Fibroblast of skin of left biceps (primary cell): ENCODE measurements at places on chromosomes 5 and 9.

DNA sequence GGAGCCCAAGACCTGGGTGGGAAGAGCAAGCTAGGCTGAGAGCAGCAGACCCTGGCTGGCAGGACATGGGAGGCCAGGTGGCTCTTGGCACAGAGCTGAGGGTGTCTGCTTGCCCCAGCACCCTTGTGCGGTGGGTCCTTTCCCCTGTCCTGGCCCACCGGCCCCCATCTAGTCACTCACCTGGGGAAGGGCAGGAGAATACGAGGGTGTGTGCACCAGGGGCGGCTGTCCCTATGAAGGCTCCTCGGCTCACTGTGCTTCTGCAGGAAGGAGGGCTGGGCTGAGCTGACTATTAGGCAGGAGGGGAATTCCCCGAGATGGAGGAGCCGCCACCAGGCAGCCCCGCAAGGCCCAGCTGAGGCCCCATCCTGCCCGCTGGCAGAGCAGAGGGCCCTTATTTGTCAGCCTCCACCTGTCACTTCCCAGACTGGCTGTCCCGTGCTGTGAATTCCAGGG is 6.1 kb upstream of the TNIP1 start:
- DNase-seq = no peak

DNA sequence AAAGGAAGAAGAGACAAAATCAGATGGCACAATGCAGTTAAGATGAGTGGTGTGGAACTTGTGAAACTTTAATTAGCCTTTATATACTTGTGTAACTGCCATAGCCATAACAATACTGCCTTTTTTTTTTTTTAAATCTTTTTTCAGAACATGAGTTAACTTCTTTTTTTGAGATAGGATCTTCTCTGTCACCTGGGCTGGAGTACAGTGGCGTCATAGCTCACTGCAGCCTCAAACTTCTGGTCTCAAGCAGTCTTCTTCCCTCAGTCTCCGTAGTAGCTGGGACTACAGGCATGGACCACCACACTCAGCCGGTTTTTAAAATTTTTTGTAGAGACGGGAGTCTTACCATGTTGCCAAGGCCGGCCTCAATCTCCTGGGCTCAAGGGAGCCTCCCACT is 37.2 kb downstream of the GPBP1 start:
- DNase-seq = no peak

- no peak for DNase-seq
Observed at GRCh38 chr5:71748360-71748759, 29.3 kb downstream of the CARTPT start.

DNA sequence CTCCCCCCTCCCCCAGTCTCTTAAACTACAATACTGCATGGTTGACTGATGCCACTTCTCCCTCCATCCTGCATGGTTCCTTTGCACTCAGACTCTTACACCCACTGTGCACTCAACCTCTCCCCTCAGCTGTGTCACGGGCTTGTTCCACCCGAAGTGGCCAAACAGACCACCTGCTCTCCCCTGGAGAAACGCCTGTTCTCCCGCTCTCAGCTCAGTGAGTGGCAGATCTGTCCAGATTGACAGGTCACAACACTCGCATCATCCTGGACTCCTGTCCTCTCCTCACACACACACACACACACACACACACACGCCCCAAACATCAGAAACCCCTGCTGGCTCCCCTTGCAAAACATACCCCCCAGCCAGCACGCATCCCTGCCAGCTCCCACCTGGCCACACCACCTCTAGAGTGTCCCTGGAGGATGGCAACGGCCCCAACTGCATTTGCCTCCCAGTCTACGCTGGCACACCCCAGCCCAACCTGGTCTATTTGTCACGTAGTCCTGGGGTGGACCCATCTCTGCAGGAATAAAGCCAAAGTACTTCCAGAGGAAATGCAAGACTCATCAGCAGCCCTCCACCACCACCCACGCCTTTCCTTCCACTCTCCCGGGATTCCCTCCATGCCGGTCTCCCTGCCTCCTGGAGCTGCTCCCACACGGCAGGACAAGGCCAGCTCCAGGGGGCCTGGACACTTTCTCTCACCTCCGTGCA is 2.9 kb downstream of the OR2V1 start:
- no peak for DNase-seq

DNA sequence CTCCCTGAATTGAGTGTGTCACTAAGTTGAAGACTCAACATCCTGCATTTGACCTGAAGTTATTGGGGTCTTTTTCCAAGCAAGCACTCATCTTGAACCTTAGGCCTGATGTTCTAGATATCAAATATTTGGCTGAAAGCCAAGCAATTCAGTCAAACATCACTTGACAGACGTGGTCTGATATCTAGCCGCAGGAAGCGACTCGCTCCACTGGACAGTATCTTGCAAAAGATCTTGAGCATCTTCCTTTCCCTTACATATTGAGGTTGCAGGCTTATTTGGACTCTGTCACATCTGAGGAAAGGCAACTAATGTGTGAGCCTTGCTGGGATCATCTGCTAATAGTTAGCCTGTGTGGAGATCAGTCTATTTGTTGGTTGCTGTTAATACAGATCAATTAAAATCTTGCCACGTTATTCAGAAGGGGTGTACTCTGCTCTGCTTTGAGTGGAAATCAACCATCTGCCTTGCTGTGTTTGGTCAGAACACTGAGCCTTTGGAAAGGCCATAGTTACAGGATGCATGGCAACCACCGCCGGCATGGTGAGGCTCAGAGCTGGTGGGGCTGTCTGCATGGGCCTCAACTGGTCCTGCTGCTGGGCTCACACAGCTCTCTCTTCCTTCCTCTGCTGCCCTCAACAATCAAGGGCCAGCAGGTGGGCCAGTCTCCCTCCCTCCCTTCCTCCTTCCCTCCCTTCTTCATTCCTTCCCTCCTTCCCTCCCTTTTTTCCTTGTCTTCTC is 166.9 kb upstream of the KLF9 start:
- DNase-seq = no peak

- no peak for DNase-seq
Observed at GRCh38 chr9:125561509-125562148, 145.4 kb downstream of the MAPKAP1 start.

DNA sequence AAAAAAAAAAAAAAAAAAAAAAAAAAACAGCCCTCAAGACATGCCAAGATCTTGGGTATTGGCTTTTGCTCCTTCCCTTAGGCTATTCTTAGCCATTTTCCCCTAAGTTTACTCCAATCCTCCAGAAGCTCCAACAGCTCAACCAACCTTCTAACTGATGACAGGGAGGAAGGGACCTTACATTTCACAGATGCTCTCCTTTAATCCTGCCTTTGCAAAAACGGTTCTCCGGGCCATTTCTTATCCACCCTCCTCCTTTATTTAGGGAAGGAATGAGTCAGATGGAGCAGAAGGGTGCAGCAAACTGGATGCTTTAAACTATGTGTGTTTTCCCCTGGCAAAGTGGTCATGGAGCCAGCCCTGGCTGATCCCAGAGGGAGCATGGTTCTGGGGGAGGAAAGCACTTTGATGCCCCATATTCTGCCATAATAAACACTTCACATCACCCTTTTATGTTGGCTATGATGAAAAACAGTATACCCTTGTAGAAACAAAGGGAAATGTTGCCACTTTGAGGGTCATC is 369.4 kb upstream of the DMAC1 start:
- DNase-seq = no peak

- DNase-seq = no peak
Observed at GRCh38 chr5:9617221-9617620, 12.9 kb downstream of the TAS2R1 start.

DNA sequence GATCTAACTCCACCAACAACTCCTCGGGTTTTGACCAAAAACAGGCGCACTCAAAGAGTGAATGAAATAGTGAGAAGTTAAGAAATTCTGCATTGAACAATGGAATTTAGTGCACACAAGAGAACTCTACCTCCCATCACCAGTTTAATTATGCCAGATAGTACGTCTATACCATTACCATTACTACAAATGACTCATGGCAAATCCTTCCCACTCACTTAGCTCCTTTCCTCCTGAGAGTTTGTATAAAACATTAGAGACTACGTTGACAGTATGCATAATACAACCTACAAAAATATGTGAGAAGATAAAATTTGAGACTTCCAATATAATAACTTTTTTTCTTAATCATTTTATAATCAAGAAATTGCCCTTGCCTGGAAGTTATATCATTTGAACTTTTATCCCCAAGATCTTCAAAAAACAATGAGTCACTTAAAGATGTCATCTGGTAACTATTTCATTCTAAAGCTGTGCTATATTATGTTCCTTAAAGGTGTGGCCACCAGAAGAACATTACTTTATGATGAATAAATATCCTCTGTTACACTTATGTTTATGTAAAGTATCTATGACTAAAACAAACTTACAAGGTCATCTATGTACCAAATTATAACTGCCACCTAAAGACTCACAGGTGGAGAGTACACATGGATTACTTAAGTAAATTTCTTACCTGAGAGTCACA is 297.9 kb upstream of the PTGER4 start:
- DNase-seq = no peak

- DNase-seq = no peak
Observed at GRCh38 chr5:8613078-8613685, 744.2 kb downstream of the MTRR start.

DNA sequence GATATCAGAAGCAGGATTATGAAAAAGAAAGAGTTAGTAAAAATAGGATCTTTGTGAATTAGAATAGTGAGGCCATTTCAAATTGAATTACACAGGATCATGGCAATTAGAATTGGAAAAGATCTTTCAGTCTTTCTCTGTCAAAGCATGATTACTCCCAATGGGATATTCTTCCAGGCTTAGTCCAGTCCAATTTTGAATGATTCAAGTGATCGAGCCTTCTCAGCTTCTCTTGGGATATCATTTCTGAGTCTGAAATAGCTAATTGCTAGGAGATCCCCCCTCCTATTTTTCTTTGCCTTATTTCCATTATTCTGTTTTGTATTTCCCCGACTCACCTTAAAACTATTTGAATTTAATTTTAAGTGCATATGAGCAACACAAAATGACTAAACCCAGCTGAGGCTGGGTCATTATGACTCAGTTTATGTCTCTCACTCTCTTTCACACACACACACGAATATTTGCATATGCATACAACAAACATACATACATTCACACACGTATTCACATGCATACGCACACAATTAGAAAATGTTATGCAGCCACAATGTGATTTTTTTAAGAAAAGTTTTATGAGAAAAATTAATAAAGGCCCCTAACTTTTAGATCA is 34.8 kb upstream of the EFNA5 start:
- DNase-seq = peak; percentile 18

DNA sequence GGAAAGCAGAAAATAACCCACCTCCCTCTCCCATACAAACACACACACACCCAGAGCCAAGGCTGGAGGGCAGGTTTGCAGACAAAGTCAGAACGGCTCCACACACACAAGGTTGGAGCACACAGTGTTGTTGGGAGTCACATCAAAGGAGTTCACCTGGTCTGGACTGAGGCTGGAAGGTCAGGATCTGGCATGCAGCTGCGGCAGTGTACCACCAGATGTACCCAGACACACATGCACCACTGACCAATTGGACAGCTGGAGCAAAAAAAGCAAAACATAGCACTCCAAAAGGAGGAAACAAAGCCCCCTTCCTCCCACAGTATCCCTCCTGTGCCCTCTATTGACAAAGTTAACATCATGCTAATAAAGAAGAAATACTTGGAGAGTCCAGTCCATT is 94.6 kb upstream of the KIF2A start:
- DNase-seq = no peak

DNA sequence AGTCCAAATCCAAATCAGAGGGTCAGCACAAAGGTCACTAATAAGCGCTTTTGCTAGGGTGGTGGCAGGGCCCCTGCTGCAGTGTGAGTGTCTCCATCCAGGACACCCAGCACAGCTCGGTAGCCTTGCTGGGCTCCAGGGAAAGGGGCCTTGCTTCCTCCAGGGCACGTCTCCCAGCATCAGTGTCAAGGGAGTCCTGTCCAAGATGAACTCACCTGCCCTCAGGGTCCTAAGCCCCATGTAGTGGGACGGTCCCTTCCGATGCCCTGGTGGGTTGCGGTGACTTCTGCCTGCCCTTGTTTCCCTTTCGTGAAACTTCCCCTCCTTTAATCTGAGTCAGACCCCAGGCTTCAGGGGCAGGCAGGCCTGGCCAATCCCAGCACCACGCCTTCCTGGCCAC is 101.7 kb downstream of the ZNF354C start:
- no peak for DNase-seq

DNA sequence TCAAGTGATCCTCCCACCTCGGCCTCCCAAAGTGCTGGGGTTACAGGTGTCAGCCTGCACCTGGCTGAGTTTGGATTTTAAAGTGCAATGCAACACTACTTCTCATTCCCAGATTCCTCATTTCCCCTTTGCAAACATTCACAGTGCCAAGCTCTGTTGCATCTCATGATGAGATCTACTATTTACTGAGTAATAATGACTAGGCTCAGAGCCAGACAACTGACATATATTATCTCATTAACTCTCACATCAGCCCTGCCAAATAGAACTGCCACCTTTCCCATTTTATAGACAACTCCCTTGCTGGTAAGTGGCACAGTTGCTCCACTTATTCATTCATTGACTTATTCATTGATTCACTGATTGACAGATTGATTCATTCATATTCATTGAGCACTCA is 7.0 kb downstream of the PDE6A start:
- DNase-seq = no peak

DNA sequence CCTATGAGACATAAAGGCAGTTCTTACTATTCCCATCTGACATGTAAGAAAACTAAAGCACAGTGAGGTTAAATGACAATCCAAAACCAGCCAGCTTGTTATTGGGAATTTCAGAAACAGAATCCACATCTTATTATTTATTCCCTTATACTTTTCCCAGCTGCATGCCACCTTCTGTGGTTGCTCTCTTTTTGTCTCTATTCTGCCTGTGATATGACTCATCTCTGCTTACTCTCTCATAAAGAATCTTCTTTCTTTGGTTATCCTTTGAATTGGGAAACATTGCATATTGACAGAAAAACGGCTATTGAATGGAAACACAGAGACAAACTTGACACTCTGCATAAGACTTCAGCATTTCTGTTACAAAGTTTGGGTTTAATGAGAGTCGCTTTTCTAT is 183.2 kb downstream of the TLR4 start:
- no peak for DNase-seq

DNA sequence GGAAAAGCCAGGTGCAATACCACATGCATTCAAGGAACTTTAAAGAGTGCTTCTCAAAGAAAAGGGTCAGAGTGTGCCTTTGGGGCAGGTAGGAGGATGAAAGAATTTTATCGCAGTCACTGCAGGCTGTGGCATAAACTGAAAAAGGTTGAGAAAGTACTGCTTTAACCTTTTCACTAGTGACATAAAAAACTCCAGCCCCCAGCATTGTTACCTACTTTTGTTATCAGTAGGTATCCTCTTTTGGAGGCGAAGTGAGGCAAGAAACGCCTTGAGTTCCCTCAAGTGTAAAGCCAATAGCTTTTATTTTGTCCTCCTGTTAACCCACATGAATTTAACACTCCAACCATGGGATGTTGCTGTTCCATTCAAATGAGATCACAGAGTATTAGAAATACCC is 64.7 kb upstream of the CHD1 start:
- DNase-seq = no peak

- DNase-seq = no peak
Observed at GRCh38 chr5:156154757-156155156, 172.2 kb upstream of the SGCD start.

GRCh38 chr9:27460226-27461023 is 63.7 kb upstream of the IFNK start:
- DNase-seq = no peak
